ENCODE measurements at places on chromosomes 1 and 21. TPM values are rescaled to one million over a fixed set of nuclear protein-coding genes. Genes with fewer than 3 reads are reported as not detected.

GRCh38 chr1:74480068-74480467 is 32.3 kb downstream of the LRRC53 start:
- no peak for DNase-seq

DNA sequence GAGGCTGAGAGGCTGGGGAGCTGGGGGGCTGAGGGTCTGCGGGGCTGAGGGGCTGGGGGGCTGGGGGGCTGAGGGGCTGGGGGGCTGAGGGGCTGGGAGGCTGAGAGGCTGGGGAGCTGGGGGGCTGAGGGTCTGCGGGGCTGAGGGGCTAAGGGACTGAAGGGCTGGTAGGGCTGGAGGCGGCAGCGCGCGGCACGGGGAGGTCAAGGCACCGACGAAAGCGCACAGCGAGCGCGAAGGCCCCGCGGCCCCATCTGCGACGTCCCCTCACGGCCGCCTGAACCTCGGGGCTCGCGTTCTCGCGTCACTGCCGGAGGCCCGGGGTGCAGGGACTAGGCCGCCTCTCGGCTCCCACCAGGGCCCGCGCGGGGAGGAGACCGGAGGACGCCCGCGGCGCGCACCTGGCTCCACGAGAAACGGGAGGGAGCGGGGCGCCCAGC is 356 bp downstream of the INTS11 start:
- DNase-seq = no peak

SLC6A17 gene
- total RNA-seq = 1.6 TPM

DNA sequence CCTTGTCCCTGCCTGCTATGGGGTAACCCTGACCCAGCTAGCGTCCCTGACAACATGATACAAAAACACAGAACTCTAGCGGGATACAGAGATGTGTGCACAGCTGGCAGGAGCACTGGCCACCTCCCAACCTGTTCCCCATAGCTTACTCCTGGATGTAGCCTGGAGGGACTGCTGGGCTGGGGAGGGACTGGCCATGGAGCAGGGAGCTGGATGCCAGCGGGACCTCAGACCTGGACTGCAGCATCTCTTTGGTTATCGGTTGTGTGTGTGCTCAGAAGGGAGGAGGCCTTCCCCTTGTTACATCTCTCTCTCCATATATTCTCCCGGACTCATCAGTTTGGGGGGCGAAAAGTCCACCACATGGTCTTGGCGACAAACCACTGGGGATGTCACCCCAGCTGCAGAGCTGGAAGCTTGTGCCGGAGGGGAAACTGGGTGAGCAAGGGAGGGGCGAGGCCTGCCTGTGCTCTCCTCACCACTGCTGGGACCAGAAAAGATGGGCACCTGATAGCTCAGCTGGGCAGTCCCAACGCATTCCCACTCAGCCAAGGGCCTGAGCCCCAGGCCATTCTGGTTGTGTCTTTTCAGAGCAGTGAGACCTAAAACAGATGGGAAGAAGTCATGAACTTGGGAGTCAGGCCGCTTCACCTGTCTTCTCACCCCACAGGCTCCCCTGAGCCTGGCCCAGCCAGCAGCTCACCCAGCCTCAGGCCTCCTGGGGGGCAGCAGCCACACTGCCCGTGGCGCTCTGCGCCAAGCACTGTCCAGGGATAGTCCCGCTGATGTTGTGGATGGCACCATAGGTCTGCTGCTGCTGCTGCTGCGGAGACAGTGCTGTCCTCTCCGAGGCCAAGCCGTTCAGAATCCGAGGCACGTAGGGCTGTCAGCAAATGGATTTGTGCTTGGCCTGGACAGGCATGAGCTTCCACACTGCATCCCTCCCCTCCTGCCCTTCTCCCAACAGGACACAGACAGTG is 35.6 kb downstream of the TMEM63A start:
- no peak for DNase-seq

GRCh38 chr21:15895142-15896106 is 165.6 kb downstream of the USP25 start:
- no peak for DNase-seq

GRCh38 chr1:91007827-91008226 is 14.0 kb downstream of the ZNF644 start:
- DNase-seq = no peak

RBBP4 gene
- total RNA-seq = 156 TPM

Measured in chondrocyte (in vitro differentiated cells).